ENCODE measurements at places on chromosomes 12 and 14.

GRCh38 chr12:43022838-43023237 lies 433.3 kb upstream of the PRICKLE1 start:
- no peak for DNase-seq

GRCh38 chr14:50892255-50892654 lies 20.4 kb downstream of the ABHD12B start:
- DNase-seq, result no peak

GRCh38 chr14:67646131-67646530 lies 26.4 kb downstream of the ARG2 start:
- DNase-seq, result no peak

DNA sequence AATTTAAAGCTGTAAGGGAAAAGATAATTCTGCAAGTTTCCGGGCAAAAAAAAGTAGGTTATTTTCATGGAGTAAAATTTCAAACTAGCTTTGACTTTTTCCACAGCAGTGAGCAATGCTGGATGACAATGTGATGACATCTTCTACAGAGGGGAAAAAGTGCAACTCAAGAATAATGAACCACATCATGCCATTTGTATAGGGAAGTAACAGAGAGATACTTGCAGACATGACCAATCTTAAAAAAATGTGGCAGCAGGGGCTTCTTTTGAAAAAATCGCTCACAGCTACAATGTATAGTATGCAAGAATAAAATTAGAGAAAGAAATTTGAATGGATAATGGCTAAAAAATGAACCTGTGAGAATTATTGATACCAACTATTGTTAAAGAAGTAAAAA lies 115.5 kb downstream of the DHRS2 start:
- DNase-seq, result no peak

DNA sequence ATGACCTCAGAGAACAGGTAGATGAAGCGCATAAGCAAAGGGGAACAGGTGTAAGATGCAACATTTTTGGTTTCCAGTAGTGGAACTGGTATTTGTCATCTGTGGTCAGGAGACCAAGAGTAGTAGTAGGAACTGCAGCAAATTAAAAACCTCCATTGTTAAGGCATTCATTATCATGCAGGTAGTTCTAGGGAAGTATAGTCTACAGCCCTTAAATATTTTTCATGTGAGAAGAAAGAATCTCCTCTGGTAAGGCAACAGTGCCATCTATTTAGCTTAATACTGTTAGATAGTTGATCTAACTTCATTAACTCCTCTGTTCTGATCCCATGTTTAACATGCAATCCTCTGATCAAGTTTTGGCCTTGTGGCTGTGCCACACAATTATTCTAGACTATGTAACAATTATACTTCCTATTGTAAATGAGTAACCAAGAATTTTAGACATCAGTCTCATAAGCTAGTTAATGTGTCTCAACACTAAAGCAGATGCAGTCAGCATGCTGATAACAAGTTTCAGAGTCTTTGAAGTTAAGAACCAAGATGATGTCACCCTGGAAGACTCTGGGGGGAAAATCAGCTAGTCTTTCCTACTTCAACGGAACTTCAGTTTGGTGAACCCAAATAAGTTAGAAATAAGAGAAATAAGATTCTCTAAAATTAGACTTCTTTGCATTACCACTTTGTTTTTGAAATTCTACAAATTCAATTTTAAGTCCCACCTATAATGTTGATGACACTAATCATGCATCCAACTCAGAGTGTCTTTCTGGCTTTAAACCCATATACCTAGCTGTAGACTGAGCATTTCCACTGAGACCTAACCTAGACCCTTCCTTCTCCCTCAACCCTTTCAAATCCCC lies 70.9 kb downstream of the STXBP6 start:
- no peak for DNase-seq

- no peak for DNase-seq
Observed at GRCh38 chr14:71654810-71655209, 277.4 kb upstream of the RGS6 start.

DNA sequence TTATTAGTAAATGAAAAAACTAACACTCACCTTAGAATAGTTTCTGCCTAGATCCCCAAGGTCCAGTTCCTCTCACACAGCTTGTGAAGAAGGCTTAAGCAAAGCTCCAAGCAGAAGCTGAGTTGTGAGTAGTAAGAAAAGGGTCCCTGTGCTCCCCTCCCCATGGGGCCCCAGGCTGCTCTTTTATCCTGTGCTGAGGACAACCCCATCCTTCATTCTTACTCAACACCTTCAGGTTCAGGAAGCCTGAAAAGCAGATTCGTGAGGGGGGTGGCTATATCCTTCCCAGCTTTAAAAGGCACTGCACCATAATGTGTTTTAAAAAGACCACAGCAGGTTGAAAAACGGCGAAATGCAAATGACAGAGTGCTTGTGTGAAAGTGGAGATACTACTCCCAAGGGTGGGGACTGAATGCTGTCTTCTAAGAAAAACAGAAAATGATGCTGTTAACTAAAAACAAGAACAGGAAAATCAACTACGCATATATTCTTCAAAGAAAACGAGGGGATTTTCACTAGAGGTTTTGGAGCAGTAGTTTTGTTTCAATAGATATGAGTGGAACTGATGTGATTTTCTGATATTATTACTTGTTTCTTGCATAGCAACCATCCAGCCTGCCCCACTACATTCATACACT lies 182.7 kb downstream of the KTN1 start:
- DNase-seq, result no peak

DNA sequence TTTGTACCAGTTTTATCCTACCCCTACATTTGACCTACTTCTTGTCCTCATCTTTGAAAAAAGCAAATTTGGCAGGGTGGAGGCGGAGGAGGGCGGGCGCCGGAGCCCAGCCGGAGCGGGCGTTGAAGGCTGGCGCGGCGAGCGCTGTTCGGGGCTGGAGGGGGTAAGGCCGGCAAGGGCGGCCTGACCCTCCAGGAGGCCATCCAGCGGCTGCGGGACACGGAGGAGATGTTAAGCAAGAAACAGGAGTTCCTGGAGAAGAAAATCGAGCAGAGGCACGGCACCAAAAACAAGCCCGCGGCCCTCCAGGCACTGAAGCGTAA lies 27.2 kb downstream of the FBXO34 start:
- DNase-seq, result no peak

GRCh38 chr12:126869644-126870043 lies 1397.3 kb upstream of the TMEM132C start:
- DNase-seq, result no peak

- DNase-seq, result no peak
Observed at GRCh38 chr12:130876758-130877157, 4.9 kb downstream of the RAN start.

DNA sequence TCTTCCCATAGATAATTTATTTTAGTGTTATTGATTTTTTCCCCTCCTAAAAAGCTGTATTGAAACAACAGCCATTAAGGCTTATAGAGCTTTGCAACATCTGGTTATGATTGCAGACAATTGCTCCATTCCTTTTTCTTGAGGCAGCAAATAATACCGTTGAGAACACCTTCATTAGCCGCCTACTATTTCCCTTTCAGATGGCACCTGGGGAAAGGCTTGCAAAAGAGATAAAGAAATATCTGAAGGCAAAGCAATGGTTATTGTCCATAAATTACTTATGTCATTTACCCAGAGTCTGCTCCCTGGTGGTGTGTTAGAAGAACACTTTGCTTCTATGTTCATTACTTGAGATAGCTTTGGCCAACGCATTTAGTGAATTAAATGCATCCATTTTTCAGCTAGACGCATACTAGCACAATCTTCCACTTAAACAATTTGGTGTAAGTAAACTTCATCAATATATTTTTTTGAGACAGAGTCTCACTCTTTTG lies 377.8 kb downstream of the KCNH5 start:
- no peak for DNase-seq

DNA sequence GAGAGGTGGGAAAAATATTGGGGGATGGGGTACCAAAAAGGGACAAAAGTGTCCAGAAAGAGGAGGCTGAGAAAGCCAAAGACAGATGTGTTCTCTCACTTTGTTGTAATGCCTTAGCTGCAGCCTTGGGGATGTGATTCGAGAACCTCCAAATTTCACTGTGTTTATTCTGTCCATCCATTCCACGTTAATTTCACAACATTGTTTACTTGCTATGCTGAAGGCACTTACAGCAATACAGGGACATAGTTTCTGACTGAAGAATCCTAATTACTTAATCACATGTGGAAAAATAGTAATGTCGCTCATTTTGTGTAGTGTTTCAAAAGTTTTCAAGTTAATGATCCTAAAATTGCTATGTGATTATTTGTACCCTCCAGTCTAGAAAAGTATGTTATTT lies 146.2 kb upstream of the SLC38A2 start:
- DNase-seq, result no peak

GRCh38 chr12:91722072-91722471 lies 423.6 kb downstream of the BTG1 start:
- DNase-seq, result no peak

GRCh38 chr14:37985826-37986470 lies 221.8 kb upstream of the SSTR1 start:
- no peak for DNase-seq

- no peak for DNase-seq
Observed at GRCh38 chr14:95495538-95496025, 20.9 kb downstream of the SYNE3 start.

Data from BJ (cell line).